ENCODE measurements at places on chromosomes 11 and 22.
A peak's percentile ranks its signal among the peaks of the same experiment; 100 is the strongest.

DNA sequence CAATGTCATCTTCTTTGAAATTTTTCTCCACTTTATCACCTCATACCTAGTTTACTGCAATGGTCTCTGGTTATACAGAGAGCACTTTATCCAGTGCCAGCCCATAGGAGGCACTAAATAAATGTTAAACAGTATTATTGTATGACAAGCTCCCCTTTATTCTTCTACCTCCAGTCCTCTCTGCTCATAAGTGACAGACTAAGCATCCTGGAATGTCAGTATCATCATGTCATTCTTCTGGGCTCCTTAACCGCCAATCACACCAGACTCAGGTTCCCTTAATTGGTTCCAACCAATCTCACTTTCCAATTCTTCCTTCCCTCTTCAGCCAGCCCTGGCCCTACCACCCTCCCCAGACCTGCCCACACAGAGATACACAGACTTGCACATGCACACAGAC is 93.1 kb downstream of the RPL27A start:
- DNase-seq: no peak

- no peak for DNase-seq
These were observed 6.4 kb downstream of the SLC29A2 start for GRCh38 chr11:66365166-66365565.

DNA sequence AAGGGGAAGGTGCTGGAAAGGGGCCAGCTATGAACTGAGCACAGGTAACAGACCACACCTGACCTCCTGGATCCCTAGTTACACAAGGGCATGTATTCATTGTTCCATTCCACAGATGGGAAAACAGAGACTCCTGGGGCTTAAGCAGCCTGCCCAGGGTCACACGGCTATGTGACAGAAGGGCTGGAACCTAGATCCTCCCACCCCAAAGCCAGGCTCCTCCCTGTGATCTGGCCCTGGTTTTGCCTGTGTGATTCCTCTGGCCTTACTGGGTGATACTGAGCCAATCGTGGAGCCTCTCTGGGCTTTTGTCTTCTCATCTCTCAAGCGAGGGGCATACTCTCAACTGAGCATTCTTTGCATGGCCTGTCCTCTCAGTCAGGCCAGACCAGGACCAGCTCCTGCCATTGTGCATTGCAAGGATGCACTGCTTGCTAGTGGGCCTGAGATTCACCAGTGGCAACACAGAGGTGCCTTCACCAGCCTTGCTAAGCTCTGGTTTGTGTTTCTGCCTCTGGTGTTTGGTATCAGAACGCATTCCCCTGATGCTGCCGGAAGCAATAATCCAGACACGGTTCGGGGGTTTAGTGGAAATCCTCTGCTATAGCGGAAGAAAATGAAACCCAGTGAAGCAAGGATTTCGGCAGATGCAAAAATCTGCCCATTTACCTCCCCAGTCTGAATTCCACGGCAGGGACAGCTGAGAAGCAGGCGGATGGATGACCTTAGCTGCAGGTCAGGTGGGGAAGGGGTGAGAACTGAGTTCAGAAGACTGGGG is 226.6 kb downstream of the ST3GAL4 start:
- no peak for DNase-seq

GRCh38 chr11:13038366-13038765 is 29.2 kb downstream of the RASSF10 start:
- DNase-seq: no peak

DNA sequence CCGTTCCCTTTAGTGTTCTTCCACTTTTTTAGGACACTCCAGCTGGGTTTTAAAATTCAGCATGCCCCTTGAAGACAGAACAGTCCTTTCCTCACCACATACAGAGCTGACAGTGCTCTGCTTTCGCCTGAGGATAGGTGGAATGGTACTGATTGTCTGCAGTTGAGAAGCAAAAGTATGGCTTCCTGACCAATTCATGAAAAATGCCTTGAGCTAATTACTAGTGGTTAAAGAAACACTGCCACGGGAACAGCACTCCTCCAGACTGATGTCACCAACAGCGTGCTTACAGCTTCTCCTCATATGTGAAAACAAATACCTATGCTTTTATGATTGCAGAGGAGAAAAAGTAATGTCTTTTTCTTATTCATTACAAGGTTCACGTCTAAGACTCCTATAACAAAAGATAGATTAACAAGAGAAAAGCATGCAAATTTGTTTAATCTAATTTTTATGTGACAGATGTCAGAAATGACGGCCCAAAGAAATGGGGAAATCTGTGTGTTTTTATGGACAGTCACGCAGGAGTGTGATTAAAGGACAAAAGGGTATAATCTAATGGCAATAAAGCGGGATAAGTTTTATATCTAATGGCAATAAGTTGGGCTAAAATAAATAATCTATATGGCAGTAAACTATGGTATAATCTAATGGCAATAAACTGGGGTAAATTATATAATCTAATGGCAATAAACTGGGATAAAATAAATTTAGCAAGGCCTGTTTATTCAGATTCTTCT is 123.4 kb upstream of the ARHGAP42 start:
- no peak for DNase-seq

DNA sequence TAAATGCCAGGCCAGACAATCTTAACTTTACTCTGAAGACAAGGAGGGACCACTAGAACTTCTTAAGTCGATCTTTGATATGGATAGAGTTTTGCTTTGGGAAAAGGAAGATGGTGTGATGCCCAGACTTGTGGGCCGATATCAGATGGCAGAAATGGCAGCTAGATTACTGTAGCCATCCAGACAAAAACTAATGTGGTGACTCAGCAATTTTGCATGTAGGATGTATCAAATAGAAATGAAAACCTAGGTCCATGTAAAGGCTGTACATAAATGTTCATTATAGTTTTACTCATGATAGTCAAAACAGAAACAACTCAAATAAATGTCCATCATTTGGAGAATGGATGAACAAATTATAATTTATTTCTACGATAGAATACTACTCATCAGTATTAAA is 121.5 kb downstream of the APIP start:
- DNase-seq: no peak

DNA sequence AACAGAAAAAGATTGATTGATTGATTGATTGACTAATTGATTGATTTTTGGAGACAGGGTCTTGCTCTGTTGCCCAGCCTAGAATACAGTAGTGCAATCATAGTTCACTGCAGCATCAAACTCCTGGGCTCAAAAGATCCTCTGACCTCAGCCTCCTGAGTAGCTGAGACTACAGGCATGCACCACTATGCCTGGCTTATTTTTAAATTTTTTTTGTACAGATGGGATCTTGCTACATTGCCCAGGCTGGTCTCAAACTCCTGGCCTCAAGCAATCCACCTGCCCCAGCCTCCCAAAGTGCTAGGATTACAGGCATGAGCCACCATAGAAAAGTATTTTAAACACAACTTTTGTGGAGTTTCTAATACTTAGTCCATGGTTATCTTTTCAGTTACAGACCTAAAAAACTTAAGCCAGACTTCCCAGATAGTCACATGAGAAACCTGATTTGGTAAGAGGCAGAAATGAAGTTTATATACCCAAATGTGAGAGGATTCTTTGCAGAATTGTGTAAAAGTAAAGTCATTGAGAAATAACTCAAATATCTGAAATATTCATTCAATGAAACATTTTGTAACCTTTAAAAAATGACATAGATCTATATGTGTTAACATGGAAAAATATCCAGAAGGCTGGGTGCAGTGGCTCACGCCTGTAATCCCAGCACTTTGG is 186.5 kb downstream of the SWAP70 start:
- no peak for DNase-seq

- no peak for DNase-seq
These were observed 359.1 kb upstream of the C11orf87 start for GRCh38 chr11:109062871-109063270.

DNA sequence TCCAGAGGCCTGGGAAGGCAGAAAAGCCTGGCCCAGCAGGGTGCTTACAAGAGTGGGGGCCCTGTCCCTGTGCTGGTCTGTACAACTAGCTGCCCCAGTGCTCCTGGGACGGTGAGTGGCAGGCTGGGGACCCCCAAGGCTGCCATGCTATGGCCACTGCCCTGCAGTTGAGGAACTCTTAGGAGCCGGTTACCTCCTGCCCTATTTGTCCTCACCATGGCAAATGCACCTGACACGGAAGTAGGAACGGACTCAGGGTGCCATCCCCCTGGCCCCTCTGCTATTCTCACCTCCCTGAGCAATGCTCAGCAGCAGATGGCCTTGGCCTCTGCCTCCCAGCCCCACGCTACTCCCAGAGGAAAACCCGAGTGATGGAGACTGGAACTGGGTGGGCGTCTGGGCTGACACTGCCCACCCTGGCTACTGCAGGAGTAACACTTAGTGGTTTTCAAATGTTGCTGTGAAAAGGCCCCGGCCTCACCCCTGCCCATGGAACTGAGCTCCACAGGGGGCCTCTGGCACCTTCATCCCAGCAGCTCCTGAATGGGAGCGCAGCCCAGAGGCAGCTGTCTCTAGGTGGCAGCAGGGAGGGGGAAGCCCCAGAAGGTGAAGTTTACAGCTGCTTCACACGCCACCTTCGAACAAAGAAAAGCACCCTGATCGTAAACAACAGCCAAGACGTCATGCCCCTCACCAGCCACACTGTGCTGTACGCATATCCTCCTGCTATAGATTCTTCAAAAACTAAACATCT is 105.3 kb downstream of the CTTN start:
- no peak for DNase-seq

- DNase-seq: no peak
These were observed 11.3 kb upstream of the PIM3 start for GRCh38 chr22:49948958-49949913.

GRCh38 chr22:18023509-18024275 is 669 bp downstream of the MICAL3 start:
- no peak for DNase-seq

DNA sequence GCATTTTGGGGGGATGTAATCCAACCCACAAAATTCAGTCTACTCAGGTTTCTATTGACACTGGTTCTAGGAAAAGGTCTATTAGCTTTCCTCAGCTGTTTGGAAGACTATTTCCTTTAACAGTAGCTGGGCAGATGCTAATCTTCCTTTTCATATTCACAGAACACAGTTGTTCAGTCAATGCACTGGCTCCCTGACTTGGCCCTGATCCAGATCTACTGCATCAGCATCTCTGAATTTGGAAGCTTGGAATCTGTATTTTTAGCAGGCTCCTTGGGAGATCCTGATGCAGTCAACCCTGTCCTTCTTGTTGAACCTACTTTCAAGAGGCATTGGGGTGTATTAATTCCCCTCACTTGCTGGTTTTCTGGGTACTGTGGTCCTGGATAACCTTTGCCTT is 6.3 kb downstream of the HTATIP2 start:
- no peak for DNase-seq

DNA sequence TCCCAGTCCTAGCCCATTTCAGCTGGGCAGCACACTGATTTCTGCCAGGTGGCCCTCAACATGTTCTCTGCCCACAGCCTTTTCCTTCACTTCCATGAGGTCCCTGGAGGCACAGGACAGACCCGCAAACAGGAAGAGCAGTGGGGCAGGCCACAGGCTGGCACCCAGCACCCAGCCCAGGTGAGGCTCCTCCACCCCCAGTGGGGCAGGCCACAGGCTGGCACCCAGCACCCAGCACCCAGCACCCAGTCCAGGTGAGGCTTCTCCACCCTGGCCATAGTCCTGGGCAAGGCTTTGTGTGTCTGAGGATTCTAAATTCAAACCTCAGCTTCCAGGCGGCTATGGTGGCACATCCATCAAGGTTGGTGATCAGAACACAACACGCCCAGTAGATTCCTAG is 1413.0 kb downstream of the BRD1 start:
- no peak for DNase-seq

DNA sequence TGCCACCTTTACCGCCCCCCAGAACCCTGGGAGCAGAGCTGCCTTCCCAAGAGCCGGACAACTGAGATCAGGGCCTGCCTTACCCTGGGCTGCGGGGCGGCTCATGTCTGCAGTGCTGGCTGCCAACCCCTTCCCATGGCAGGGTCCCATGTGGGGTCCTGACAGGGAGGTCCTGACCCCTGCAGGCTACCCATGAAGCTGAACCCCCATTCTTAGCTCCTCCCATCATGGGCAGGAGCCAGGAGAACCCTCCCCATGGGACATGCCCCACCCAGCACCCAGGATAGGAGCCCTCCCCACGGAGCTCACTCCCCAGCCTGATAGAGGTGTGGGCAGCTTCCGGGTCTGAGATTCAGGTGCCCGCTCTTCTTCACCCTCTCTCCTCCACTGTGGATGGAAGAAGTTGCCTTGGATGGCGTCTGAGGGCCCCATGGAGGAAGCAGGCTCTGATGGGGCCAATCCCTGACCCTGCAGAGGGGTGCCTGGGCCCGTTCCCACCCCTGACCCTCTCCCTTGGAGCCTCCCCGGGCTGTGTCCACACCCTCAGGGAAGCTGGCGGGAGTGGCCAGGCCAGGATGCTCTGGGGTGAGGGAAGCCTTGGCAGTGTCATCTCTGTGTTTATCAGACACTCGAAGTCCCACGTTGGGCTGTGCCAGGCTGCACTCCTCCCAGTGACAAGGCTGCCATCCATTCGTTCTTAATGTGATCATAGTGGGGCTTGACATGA is 1508.2 kb downstream of the BRD1 start:
- DNase-seq: no peak

DNA sequence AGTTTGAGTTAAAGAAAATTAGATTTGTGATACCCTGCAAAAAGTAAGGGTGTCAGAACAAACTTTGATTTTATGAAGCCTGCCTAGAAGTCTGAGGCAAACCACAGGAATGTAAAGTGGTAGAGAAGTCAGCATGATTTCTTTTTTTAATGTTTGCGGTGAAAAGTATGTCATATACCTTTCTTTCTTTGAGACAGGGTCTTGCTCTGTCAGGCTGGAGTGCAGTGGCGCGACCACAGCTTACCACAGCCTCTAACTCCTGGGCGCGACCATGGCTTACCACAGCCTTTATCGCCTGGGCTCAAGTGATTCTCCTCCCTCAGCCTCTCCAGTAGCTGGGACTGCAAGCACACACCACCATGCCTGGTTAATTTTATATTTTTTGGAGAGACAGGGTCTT is 4.7 kb downstream of the API5 start:
- peak; percentile 24 for DNase-seq

DNA sequence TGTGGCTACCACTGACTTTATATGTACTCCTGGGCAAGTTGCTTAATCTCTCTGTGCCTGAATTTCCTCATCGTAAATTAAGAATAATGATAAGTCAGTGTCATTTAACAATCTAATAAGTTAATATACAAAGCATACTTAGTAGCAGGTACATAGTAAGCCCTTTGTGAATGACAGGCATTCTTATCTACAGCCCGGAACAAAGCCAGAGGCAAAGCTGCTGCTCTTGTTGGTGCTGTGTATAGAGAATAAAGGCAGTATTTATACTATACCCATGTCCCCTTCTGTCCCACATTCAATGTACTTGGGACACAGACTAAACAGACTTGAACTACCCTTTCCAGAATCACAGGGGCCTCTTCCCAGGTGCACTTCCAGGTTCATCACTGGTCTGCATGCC is 229.7 kb upstream of the NCAM1 start:
- DNase-seq: no peak

- DNase-seq: no peak
These were observed 14.5 kb downstream of the RPS3 start for GRCh38 chr11:75413864-75414263.

DNA sequence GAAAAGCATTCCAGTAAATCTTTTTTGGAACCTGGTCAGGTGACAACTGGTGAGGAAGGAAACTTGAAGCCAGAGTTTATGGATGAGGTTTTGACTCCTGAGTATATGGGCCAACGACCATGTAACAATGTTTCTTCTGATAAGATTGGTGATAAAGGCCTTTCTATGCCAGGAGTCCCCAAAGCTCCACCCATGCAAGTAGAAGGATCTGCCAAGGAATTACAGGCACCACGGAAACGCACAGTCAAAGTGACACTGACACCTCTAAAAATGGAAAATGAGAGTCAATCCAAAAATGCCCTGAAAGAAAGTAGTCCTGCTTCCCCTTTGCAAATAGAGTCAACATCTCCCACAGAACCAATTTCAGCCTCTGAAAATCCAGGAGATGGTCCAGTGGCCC is 24.1 kb upstream of the TTC36 start:
- no peak for DNase-seq
